ENCODE measurements at places on chromosomes 2 and 18.

GRCh38 chr2:25276569-25277465, 64.9 kb downstream of the DNMT3A start:
- peak; percentile 84 for DNase-seq

DNA sequence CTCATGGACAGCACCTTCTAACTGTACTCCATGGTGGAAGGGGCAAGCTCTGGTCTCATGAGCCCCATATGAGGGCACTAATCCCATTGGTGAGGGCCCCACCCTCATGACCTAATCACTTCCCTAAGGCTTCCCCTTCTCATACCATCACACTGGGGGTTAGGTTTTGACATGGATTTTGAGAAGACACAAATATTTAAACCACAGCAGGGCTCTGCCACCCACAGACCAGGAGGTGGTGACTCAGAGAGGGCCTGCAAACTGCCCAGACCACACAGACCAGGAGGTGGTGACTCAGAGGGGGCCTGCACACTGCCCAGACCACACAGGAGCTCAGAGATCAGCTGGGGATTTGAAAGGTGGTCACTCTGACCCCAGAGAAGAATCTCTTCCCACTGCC, 222.0 kb downstream of the KLHL29 start:
- DNase-seq = no peak

- DNase-seq = no peak
Observed at GRCh38 chr2:96501471-96501874, 3.7 kb downstream of the NEURL3 start.

DNA sequence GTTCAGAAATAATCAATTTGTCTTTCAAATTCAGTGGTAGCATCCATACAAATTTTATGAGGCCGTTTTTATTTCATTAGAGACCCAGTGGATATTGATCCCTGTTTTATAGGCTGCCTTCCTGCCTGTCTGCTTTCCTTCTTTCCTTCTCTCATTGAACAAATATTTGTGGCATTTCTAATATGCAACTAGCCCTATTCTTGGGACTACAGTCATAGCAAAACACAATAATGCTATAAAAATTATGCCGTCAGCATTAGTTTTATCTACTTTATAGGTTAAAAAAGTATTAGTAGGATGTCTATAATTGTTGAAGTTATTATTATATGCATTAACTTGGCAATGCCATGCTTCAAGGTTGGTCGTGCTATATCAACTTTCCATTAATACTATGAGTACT, 2037.8 kb upstream of the LRRTM1 start:
- DNase-seq = no peak

DNA sequence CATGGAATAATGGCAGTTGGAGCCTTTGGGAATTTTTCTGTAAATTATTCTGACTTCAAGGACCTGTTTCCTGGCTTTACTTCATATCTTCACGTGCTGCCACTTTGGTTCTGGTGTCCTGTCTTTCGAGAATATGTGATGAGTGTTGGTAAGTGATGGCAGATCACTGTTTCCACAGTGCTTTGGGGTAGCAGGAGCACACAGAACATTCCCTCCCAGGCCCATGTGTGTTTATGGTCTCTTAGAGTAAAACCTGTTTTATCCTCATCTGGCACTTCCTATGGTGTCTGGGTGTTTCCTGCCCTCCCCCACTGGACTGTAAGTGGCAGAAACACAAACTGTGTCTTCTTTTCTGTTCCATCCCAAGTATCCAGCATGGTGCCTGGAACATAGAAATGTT, 17.9 kb downstream of the MOGAT1 start:
- no peak for DNase-seq

DNA sequence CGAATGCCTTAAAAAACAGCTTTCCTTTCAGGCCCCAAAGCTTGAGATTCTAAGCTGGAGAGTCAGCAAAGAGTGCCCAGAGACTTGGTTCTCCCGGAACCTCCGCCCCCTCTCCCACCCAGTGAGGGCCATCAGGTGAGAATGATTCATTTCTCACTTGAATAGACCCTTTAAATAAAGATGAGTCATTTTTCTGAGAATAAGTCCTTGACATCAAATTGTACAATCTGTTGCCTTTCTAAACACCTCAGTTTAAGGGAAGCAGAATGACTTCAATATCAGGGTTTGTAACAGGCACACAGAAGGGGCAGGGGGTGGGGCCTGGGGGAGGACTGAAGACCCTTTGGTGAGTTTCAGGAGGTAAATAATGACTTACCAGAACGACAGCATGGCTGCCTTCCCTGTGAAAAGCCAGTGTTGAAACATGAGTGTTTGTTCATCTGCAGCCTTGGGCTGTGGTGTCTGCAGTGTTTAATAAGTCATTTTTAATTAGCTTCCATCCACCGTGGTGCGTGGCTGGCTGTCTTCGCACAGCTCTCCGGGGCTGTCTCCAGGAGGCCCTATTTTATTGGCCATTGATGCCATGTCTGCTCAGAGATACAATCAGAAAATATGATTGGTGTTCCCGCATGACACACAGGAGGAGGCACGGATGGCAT, 134.9 kb upstream of the ZNF236 start:
- no peak for DNase-seq

- peak; percentile 83 for DNase-seq
Observed at GRCh38 chr2:80073134-80073561, 231.4 kb downstream of the LRRTM1 start.

DNA sequence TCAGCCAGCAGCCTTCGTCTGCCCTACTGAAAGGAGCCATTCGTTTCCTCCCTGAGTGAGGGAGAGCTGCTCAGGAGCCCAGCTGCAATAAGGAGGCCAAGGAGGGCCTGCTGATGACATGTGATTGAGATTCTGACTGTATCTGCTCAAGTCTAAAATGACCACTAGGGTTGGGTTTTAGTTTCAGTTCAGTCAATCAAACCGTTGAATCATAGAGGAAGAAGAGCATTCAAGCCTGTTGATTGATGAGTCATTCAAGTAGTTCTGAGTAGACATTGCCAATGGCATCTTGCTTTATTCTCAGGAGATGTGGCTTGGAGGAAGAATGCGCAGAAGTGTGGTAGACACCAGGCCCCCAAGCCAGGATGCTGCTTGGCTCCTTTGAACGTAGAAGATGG, 19.9 kb upstream of the BCL2L11 start:
- no peak for DNase-seq

GRCh38 chr18:58359218-58359617, 269.7 kb downstream of the ALPK2 start:
- DNase-seq = no peak

- DNase-seq = no peak
Observed at GRCh38 chr2:105893011-105893995, 148.6 kb downstream of the NCK2 start.

- DNase-seq = peak; percentile 54
Observed at GRCh38 chr18:79616651-79617510, 62.7 kb upstream of the CTDP1 start.

- no peak for DNase-seq
Observed at GRCh38 chr18:23977719-23978483, 36.7 kb upstream of the TTC39C start.

GRCh38 chr2:70785137-70785911, 5.1 kb downstream of the FIGLA start:
- peak; percentile 71 for DNase-seq

GRCh38 chr2:198913394-198914152, 544.2 kb downstream of the SATB2 start:
- no peak for DNase-seq

DNA sequence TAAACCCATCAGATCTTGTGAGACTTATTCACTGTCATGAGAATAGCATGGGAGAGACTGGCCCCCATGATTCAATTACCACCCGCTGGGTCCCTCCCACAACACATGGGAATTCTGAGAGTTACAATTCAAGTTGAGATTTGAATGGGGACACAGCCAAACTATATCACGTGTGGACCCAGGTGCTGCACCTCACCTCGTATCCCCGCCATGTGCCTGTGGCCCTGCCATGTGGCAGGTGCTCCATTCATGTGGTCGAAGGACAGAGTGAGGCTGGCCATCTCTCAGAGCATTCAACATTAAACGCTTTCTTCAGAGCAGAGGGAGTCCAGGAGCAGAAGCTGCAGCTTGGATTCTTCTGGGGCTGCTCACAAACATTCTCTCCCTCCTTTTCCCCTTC, 32.3 kb downstream of the MROH2A start:
- no peak for DNase-seq

GRCh38 chr18:8890957-8891464, 185.7 kb downstream of the MTCL1 start:
- peak; percentile 58 for DNase-seq

DNA sequence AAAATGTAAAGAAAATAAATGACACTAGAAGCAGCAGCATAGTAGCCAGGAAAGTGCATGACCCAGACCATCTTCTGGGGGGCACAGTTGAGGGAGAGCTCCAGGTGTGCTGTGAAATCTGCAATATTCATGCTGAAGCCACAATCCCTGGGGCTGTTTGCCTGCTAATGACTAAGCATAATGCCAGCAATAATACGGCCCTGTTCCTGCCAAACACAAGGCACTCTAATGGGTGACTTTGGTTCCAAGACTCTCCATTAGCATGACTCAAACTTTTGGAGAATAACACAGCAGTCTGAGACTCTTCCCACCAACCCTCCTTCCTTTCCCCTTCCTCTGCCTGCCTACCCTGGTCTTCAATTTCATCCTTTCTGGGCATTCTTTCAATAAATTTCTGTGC, 77.9 kb upstream of the DOCK10 start:
- no peak for DNase-seq

DNA sequence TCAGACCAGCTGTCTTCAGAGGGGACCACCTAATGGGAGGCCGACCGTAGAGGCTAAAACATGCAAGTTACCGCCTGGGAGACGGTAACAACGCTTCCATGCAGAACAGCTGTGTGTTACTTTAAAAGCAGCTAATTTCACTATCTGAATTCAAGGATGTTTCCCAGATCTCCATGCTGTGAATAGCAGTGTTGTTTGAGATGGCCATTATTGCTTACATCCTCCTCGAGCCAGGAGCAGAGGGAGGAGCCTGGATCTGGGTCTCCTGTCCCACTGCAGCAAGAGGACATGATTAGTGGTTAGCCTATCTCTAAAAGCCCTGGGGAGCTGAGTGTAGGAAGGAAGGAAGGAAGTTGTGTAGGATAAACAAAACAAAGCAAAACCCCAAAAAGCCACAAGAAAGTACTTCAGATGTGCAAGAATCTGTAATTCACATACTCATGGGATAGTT, 50.9 kb downstream of the ACTR2 start:
- no peak for DNase-seq

DNA sequence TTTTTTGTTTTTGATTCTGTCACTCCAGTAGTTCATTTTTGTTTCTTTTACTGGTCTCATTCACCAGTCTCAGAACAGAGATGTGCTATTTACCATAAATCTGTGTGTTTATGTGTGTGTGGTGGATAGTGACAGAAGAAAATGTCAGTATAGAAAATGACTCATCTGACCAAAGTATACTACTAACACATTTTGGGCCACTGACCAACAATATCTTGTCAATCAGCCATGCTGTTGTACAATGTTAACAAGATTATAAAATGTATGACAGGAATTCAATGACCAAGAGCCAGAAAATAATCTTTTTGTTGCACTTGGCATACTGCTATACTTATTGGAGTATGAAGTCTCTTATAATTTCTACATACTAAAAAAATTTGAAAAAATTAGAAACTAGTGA, 1081.4 kb upstream of the NRXN1 start:
- DNase-seq = no peak

GRCh38 chr2:106270471-106270891, 76.4 kb upstream of the UXS1 start:
- DNase-seq = no peak

GRCh38 chr2:108067820-108068405, 81.6 kb downstream of the SLC5A7 start:
- no peak for DNase-seq

DNA sequence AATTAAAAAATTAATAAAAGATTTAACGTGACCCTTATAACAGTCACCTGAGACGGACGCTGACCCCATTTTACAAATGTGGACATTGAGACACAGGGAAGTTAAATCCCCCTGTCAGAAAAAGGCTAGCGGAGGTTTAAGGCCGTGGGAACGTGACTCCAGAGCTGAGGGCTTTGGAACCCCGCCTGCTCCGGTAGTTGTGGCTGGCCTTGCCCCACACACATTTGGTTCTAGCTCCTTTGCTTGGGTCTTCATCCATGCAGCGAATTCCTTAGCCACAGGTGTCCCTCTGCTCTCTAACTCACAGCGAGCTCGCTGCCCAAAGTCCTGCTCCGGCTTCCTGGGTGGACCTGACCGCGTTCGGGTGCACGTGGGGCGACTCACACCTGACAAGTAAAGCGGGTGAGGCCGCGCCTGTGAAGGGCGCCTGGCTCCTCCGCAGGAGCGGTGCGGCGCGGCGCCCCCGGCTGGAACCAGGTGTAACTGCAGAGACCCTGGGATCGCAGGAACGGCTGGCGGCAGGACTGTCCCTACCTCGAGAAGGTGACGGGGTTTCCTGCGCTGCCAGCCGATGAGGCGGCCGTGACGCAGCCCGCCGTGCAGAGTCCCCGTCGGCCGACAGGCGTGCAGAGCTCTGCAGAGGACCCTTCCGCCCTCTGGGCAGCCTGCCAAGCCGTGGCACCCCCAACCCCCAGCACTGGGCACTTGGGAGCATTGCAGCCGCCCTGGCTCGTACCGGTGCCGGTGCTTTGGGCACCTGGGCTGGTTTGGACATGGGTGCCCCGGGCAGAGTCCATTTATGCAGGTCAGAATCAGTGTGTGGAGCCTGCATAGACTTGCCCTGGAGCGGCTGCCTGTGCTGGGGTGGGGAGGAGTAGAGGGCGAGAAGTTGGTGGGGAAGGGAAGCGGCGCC, 2.4 kb upstream of the PROC start:
- peak; percentile 90 for DNase-seq

DNA sequence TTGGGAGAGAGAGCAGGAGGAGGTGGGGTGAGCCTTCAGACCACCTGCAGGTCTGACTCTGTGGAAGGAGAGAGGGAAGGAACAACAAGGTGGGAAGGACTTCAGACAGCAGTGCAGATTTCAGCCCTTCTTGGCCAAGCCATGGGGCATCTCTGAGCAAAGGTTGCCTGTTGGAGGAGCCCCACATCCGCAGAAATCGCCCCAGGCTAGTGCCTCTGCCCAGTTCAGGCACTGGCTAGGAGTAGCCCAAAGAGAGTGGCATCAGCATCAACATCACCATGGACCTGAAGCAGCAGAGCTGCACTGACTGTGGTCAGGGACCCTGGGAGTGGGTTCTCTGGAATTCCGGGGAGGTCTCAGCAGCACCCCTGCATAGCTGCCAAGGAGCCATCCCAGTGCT, 10.2 kb downstream of the GPR55 start:
- DNase-seq = no peak

DNA sequence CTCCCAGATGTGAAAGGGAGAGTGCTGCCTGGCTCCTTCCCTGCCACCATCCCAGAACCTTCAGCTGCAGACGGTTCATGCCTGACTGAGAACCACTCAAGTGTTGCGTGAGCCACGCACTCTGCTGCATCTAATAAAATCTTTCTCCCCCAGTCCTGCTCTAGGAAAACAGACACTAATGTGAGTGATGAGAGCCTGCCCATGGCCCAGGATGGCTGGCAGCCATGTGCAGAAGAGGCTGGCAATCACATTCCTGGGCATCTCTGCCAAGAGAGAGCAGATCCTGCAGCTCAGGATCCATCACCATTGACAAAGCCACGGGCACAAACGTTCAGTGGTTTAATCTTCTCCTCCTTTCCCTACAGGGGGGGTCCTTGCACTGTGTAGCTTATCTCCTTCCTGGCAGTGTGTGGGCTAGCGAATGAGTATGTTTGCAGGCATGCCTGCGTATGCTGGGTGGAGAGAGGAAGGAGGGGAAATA, 477.5 kb downstream of the SLC4A3 start:
- peak; percentile 49 for DNase-seq
